Dermis microvascular lymphatic vessel endothelial cell (primary cell): ENCODE measurements at places on chromosomes 12 and 14. TPM values are rescaled to one million over a fixed set of nuclear protein-coding genes. Genes with fewer than 3 reads are reported as not detected.
A peak's percentile ranks its signal among the peaks of the same experiment; 100 is the strongest.

Gene RHEBL1
- 1.9 and 2.2 TPM in 2 replicates for total RNA-seq

Gene DBX2
- total RNA-seq: not detected in 2 replicates

Gene TCL1B
- total RNA-seq: not detected in 2 replicates

Gene SELPLG
- total RNA-seq: 0.13 and 0.26 TPM in 2 replicates

Gene METTL1
- 2.4 and 4.0 TPM in 2 replicates for total RNA-seq

Gene FAM186B
- 0.13 TPM in 2 replicates for total RNA-seq

Gene TSPAN11
- total RNA-seq: 9.1 and 29.3 TPM in 2 replicates

Gene ZDHHC22
- total RNA-seq: not detected in 2 replicates

Gene TPH2
- not detected in 2 replicates for total RNA-seq

Gene CNTN1
- not detected in 2 replicates for total RNA-seq

Gene AP5M1
- total RNA-seq: 11.6 and 16.1 TPM in 2 replicates

Gene POC1B
- total RNA-seq: 13.2 and 17.3 TPM in 2 replicates

GRCh38 chr12:9910716-9911421 lies 21.3 kb downstream of the CLEC2A start:
- DNase-seq: no peak

DNA sequence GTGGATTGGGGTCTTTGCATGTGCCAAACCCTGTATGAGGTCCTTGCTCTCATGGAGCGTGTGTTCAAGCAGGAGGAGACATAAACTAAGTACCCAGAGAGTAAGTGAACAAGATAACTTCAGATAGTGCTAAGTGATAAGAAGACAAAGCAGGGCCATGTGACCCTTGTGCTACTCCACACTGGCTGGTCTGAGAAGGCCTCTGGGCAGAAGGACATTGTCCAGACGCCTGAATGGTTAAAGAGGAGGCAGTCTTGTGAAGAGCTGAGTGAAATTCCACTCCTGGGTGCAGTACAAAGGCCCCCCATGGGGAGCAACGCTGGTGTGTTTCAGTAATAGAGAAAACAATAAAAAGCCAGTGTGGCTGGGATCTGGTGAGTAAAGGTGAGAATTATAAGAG lies 93.3 kb upstream of the RIC8B start:
- DNase-seq: no peak

DNA sequence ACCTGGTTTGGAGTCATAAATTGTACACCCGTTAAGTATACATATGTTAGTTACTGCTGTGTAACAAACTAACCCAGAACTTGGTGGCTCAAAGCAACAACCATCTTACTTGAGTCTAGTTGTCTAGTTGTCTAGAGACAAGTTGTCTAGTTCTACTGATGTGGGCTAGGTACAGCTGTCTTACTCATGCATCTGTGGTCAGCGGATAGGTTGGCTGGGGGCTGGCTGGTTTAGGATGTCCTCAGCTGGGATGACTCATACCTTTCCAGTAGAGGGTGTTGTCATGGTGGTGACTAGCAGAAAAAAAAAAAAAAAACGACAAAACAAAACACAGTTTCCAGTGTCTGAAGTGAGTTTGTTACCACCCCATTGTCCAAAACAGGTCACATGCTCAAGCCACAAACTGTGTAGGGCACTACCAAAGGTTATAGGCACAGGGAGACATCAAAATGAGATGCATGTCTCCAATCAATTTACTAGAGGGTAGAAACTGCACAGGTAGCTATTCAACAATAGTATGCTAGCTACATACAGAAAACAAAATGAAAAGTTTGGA lies 680.3 kb downstream of the MED13L start:
- DNase-seq: no peak

GRCh38 chr14:70188659-70189455 lies at the start of gene SLC8A3:
Gene SLC8A3, minus strand, starts transcription at chr14:70188951. Its CDS starts 20,529 bp downstream, at chr14:70168422.
- DNase-seq: peak; percentile 11

- no peak for DNase-seq
These were observed 14.2 kb upstream of the ANKRD9 start for GRCh38 chr14:102523569-102524450.

- DNase-seq: no peak
These were observed 118.5 kb upstream of the NPAS3 start for GRCh38 chr14:32820181-32820580.

- peak; percentile 77 for DNase-seq
These were observed 276.4 kb downstream of the DPF3 start for GRCh38 chr14:72617391-72618031.

GRCh38 chr14:100652744-100653143 lies 65.5 kb upstream of the BEGAIN start:
- no peak for DNase-seq

- no peak for DNase-seq
These were observed 7.6 kb downstream of the SUSD6 start for GRCh38 chr14:69619012-69619411.

GRCh38 chr14:77710364-77710763 lies 2.5 kb downstream of the SLIRP start:
- DNase-seq: no peak

- no peak for DNase-seq
These were observed 73.8 kb upstream of the DACT1 start for GRCh38 chr14:58563978-58564377.

GRCh38 chr14:53409289-53409688 lies 256.2 kb upstream of the DDHD1 start:
- DNase-seq: no peak

GRCh38 chr12:22407397-22407796 lies 72.9 kb upstream of the ST8SIA1 start:
- DNase-seq: no peak

GRCh38 chr12:76680940-76681339 lies 83.0 kb upstream of the ZDHHC17 start:
- DNase-seq: no peak

DNA sequence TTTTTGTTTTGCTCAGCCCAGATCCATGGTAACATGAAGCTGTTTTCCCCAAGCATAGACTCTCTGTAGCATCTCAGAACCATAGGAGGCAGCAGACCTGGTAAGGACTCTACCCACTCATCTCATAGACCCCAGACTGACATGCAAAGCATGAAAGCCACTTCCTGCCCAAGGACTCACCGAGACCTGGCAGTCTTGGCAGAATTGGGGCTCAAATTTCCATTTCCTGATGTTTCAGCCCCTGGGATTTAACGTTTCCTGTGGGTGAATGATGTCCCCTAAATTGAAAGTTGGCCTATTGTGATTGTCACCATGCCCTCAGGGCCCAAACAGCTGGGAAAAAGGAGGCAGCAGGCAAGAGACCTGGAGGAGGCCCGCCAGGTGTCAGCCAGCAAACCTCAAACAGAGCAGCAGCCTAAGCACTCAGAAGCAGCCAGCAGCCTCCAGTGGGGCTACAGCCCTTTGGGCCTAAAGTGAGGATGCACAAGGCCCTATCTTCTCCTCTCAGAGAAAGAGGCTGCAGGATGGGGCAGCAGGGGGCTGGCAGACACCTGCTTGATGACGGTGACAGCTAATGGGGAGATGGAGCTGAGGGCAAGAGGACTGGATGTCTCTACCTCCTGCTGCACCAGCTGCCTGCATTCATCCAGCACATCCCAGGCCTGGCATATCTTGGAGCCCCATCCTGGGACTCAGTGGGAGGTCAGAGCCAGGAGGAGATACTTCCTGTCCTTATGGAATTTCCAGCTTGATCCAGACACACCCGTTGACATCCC lies 8.5 kb downstream of the KRT85 start:
- DNase-seq: no peak

DNA sequence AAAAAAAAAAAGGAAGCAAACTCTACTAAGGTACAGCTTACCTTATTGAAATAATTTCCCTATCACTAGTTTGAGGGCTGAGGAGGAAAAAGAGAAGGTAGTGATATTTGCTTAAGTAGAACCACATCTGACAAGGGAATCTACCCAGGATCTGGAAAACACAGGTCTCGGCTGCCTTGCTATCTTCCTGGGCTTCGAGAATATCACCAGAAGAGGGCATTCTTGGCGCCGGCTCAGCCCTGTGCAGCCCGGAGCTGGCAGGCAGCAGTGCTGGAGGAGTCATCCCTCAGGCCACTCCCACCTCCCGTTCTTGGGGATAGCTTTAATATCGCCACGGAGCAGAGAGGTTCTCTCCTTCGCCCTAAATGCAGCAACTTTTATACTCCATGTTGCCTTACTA lies 1181.2 kb downstream of the VRK1 start:
- no peak for DNase-seq

DNA sequence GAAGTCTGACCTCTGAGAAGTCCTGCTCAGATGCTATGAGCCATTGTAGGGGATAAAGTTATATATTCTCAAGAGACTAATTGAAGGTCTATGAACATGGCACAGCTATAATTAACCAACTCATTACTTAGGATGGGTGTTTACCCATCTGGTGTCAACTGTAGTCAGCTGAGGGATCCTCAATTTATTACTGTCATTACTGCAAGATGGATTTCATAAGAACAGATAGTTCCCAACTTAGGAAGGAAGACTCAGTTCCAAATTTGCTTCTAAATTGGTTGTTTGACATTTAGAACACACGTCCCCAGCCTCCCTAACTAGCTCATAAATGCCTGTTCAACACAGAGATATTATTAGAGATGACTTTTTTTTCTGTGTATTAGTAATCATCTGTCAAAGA lies 81.4 kb downstream of the FRMD6 start:
- DNase-seq: no peak
